Brain microvascular endothelial cell (primary cell): ENCODE measurements at places on chromosomes 3 and 15.
A peak's percentile ranks its signal among the peaks of the same experiment; 100 is the strongest.

GRCh38 chr15:84857418-84858004, 27.0 kb upstream of the SLC28A1 start:
- no peak for DNase-seq

GRCh38 chr15:42111924-42112323, 17.6 kb upstream of the PLA2G4D start:
- no peak for DNase-seq

GRCh38 chr3:53303549-53303948, 43.8 kb downstream of the DCP1A start:
- no peak for DNase-seq

DNA sequence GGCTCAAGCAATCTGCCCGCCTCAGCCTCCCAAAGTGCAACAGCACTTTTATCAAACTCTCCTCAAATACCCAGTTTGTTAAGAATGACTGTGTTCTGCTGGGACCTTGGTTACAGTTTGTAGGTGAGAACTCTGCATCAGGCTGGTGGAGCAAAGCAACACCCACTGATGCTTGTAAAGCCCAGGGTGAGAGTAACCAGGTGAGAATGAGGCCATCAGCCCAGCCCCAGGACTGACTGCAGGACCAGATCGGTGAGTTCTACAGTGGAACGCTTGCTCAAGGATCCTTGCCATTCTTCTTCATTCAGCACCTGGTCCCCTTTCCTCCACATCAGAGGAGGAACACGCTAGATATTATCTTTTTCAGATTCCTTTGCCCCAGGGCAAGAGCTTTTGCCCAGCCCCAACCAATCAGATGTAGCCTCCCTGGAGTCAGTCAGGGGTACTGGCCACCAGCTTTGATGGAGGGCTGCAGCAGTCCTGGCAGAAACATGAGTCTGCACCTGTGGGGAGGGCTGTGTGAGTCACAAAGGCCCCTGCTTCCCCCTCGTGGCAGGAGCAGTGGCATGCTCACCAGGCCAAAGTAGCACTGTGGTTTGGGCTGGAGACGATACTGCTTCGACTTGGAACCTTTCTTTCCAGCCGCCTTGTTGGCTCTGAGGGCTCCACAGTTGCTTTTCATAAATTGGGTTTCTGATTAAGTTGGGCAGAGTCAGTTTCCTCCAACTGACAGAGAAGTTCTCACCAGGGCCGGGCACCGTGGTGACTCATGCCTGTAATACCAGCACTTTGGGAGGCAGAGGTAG, 3.5 kb upstream of the SHISA5 start:
- peak; percentile 29 for DNase-seq

GRCh38 chr3:153349108-153349499, 187.1 kb downstream of the RAP2B start:
- DNase-seq: no peak

DNA sequence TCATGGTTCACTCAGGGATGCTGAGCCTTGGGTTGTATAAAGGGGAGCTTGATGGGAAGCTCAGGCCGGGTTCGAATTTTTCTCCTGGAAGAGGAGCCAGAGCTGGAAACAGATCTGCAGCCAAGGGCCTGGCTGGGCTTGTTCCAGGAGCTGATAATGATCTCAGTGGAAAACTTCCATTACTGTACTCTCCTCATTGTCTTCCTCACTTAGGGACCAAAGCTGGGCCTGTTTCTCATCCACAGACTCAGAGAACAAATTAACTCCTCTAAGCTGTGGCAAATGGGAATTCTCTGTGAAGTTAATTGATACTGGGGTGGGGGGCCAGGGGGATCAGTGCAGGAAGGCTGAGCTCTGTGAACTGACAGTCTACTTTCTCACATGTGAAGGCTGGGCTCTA, 92.0 kb downstream of the PRICKLE2 start:
- DNase-seq: no peak

DNA sequence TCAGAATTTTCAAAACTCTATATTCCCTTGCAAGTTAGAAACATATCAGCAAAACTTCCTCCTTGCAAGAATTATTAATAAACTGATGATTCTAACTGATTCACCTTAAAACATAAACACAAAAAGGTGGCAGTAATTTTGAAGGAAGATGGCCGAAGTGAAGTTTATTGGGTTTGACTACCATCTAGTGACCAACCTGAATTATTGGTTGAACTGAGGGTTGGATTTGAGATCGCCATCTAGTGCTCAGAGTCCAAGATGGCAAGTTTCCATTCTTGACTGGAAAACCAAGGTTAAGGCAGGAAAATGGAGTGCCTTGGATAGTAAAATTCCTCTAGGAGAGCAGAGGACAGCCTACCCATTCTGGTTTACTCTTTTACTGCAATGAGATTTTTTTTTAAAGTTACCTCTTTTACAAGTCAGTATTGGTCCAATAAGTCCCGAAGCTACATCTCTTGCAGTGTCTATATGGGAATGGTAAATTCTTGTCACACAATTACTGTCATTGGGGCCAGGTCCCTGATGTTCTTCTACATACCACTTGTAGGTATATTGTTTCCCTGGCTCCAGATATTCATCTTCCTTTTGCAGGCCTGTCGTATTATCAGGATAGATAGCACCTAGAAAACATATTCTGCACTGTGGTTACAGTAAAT, 51.6 kb upstream of the CP start:
- DNase-seq: peak; percentile 70

DNA sequence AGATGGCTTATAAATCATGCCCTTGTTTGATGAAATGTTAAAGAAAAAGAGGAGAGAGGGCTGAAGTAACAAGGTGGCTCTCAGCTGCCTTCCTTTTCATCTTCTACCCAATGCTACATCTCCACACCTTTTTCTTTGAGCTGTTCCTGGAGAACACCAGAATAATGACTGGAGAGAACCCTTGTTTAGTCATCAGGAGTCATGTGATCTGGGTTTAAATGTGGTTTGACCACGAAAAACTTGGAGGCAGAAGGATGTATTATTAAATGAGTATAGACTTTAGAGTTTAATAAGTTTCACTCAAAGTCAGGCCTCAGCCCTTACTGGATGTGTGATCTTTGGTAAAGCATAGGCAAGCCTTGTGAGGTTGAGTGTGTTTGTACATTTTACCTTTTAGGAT, 230.3 kb upstream of the TBL1XR1 start:
- peak; percentile 27 for DNase-seq

DNA sequence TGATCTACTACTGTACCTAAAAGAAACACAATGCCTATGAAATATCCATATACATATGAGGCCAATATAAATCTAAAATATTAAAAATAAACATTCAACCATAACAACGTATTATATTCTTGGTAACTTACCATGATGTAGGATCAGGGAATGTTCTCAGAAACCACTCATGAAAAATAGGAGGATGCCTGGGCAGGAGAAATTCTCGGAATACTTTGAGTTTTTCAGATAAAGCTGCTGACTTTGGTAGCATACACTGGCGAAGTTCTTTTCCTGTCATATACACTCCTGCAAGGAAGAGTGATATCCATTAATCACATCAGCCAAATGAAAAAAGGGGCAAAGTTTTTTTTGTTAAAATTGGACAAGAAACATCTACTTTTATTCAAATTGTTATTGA, 11.3 kb upstream of the XRN1 start:
- peak; percentile 11 for DNase-seq

GRCh38 chr3:160746976-160747375, 9.1 kb upstream of the PPM1L start:
- DNase-seq: no peak

- no peak for DNase-seq
Observed at GRCh38 chr15:39471785-39472574, 108.9 kb upstream of the THBS1 start.

GRCh38 chr3:126119008-126119675, 35.2 kb upstream of the SLC41A3 start:
- DNase-seq: no peak

DNA sequence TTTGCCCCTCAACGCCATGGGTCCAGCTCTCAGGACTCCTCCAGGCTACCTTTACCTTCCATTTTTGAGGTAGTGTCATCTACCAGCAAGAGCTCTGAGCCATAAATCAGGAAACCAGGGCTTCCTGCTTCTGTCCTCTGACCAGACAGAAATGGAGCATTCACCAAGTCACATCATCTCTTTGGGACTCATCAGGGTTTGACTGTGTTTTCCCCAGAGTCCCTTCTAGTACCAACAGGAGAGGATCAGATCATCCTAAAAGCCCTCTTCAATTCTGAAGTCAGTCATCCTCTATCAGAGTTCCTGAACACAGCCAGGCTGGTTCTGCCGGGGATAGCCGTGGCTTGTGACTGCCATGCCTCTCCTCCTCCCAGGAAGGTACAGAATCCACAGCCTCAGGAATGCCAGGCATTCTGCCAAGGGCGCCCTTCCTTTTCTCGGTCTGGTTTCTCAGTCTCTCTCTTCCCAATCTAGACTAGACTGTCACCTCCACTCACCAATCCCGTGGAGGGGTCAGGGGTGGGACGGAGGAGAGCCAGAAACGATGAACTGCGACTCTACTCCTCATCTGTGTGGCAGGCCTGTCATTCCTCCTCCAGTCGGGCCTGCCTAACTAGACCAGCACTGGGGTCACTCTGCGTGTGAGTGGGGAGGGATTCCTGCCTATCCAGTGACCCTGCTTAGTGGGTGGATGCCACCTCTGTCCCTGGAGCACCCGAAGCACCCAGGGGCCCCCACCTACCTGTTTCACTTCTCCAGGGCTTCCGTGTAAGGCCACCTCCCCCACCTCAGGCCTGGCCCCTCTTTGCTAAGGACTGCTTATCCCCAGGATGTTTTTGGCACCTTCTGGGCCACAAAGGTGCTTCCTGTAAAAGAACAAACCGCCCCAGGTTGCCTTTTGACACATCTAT, 30.9 kb downstream of the CCNL1 start:
- peak; percentile 57 for DNase-seq
